Nucleus accumbens (tissue), 56 donors: ENCODE measurements at places on chromosomes 5 and 9.
A peak's percentile ranks its signal among the peaks of the same experiment; 100 is the strongest.

DNA sequence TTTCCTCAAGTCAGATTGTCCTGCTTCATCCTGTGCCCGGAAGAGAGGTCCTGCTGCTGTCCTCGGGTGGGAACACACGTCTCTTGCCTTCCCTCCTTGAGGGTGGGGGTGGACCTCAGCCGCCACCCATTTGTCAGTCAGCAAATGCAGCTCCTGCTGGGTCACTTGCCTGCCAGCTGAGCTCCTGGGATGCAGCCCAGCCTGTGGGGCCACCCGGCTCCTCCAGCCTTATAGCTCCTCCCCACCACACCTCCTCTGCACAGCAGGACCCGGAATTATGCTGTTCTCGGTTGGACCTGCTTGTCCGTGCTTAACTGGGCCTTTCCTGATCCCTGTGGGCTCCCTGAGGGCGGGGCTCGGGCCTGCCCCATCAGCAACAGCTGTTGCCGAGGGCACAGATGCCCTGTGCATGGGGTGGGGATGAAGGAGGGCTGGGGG, 52.7 kb downstream of the RXRA start:
- DNase-seq: no peak

DNA sequence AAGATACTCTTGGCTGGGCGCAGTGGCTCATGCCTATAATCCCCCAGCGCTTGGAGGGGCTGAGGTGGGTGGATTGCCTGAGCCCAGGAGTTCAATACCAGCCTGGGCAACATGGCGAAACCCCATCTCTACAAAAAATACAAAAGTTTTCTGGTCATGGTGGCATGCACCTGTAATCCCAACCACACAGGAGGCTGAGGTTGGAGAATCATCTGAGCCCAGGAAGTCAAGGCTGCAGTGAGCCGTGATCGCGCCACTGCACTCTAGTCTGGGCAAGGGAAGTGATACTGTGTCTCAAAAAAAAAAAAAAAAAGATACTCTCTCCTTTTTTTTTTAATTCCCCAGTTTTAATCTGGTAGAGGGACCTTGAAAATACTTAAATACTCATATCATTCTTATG, 15.0 kb downstream of the ANKRD33B start:
- DNase-seq: no peak

DNA sequence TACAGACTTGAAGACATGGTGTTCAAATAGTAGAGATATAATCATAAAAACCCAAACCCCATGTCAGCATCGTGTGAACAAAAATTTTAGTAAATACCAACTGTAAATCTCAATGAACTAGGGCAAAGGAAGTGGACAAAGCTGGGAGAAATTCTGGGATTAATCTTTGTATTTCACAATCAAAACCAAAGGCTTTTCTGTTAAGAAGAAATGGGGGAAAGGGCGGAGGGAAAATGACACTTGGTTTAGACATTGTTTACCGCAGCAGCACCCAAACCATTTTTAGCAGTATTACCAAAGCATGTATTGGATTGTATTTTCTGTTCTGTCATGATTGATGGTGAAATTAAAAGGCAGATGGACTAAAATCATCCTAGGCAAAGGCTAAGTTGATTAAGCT, 134.2 kb upstream of the PRSS3 start:
- DNase-seq: no peak

DNA sequence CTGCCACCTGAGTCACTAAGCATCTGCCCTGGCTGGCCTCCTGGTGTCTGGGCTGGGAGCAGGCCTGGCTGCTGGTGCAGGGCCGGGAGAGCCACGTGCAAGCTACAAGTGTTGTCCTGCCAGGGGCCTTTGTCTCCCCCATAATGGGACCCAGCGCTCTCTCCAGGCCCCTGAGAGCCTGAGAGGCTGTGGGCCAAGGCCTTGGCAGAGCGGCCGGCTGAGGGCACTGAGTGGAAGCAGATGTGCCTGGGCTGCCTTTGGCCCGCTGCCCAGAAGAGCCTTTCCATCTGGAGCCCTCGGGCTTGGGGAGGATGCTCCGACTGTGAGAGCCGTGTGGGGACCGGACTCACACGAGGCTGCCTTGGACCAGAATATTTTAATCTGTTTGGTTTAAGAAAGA, 185.5 kb downstream of the RGS3 start:
- peak; percentile 92 for DNase-seq

DNA sequence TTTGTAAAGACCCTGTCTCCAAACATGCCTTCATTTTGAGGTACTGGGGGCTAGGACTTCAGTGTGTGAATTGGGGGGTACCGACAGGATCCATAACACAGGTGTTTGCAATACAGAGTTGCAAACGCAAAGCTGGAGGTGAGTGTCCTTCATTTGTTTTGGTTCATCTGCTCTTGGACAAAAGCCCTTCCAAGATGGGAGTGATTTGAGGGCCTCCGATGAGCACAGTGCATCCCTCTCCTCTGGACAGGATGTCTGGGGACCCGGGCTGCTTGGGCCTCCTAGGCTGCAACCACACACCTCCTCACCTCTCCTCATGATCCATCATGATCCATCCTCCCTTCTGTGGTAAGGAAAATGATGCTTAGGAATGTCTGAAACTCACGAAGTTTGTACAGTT, 23.8 kb downstream of the FGD3 start:
- DNase-seq: no peak

DNA sequence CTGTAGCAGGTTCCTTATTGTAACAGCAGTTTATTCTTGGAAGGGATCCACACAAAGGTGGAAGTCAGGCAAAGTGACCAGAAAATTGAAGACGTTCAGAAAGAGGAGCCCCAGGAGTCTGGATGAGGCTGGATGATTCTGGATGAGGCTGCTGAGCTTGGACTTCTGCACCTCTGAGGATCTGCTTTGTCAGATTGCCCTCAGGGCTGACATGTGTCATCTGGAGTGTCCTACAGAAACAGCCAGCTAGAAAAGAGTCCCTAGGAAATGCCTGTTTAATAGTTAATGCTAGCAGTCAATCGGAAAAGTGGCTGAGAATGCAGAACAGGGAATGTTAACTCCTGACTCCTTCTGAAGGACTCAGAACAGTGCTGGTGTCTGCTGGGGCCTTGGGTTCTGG, 236.4 kb downstream of the LRRC70 start:
- DNase-seq: no peak

DNA sequence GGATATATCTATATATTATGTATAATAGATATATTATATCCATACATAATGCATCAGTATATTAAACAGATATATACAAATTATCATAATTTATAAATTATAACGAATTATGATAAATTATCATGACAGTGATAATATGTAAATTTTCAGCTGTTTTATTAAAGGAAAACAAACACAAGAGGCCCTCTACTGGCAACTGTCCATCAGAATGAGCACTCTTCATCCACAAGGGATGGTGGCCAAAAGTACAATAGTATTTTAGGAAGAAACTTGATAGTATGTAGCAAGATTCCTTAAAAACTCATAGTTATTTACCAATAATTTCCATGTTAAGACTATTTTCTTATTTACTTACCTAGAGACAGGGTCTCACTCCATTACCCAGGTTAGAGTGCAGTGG, 113.3 kb upstream of the LPAR1 start:
- no peak for DNase-seq

DNA sequence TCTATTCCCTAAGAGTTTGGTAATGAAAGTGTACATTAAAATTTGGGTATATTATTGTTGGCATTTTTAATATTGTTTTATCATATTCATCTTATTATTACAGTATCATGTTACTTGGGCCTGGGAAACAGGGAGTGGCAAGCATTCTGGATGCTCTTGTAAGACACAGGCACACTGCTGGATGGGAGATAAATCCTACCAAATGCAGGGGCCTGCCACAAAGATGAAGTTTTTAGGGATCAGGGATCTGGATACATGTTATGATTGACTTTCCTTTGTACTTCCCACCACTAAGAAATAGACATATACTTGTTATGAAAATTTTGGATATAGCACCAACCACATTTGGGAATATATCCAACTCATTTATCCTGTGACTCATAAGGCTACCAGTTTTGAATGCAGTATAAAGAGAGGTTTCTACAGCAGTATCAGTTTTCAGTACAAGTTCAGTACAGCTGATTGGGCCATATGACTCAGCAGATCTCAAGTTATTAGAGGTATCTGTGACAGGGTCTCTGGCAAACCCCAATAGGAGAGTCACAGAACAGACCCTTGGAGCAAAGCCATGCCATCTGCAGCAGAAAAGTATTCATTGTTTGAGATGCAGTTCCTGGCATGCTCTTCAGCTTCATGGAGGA, 360.1 kb downstream of the DMAC1 start:
- no peak for DNase-seq

GRCh38 chr5:132556153-132556762, 519 bp upstream of the RAD50 start:
- no peak for DNase-seq

DNA sequence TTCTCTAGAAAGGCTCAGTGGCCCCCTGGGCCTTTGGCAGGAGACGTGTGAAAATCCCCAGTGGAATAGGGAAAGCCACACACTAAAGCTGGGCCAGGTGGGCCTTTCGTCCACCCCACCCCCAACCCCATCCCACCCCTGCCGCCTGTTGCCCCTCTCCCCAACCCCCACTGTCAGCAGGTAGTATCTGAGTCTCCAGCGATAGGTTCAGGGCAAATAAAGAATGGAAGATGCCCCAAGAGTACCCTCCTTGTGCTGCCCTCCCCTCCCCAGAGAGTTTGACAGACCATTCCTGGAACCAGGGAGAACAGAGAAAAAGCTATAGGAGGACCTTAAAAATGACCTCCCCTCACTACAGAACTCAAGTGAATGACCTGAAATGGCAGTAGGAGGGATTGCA, 36.7 kb upstream of the UBE2D2 start:
- no peak for DNase-seq

DNA sequence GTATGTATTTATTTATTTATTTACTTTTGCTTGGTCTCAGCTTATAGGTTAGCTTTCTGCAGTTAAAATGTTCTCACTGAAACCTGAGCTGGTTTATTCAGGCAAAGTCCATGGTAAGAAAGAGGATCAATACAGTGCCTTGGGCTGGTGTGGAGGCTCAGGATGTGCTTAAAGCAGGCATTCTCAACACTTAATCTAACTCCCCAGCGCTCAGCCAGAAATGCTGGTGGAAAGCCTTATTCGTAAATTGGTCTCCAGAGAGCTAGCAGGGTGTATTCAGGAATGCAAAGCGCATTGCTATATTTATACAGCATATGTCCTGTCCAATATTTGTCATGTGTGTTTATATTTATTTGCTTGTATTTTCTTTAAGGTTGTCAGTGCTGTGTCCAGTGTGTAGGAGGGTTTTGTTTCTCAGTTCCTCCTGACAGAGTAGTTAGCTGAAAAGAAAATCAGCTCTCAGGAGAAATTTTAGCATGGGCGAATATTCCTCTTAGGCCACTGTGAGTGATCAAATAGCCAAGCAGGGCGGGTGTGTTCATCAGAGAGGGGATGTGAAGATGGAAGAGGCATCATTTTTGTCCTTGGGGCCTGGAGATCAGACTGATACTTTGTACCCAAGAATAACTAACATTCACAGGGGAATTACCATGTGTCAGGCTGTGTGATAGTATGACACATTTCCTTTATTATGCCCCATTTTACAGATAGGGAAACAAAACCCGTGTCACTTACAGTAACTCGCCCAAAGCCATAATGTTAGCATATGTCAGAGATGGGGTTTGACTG, 65.8 kb downstream of the DOCK2 start:
- no peak for DNase-seq

DNA sequence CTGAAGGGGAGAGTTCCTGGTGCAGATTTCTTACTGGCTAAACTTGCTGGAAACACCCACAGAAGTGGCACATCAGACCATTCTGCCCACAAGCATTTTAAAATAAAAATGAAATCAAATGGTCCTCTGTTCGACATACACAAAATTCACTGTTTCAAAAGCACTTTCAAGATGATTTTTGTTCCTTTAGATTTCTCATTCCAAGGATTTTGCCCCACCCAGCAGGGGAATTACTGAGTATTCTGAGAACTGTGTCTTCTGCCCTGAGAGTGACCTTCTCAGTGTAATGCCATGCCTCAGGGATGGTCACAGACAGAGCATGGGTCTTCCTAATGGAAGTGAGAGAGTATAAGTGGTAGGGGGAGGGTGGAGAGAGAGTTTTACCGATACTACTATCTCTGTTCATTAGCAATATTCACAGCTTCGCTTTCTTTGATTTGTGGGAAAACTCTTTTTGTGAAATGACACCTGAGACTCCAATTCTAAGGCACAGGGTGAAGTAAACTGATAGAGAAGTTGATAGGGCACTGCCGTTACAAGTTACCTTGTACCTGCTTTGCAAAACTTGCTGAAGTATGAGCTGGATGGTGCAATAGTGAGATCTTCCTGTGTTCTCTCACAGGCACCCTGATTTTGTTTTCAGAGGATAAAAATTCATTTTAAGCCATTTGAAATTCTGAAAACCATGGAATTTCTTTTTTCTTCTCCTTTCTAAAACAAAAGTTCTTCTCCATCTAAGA, 95.8 kb upstream of the CD180 start:
- no peak for DNase-seq

DNA sequence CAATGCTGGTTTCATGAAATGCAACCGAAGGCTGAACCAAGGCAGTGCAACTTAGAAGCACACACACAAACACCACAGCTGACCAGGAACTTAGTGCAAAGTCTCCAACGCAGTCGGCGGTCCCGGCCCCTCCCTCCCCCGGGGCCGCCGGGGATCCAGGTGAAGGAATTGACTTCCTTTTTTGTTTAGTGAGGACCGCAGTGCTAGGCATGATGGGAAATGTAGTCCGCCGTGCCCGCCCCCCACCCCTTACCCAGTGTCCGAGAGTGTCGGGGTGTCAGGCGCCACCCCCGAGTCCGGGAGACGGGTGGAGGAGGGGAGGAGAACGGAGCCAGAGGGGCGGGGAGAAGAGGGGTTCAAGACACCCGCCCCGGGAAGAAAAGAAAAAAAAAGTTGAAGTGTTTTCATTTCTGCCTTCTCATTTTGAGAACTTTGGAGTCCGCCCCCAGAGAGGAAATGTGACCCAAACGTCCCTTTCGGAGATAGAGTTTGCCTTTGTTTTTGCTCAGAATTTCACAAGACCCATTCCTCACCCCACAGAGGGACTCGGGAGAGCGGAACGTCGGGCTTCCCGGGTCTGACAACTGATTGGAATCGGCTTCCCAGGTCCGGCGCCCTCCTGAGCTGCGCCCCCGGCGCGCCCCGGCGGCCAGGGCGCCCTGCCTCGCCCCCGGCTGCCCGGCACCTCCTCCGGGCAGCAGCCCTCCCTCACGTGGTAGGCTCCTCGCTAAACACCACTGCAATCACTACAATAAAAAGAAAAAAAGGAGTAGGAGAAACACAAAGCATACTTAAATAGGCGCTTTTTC, 2.0 kb downstream of the IER5L start:
- peak; percentile 43 for DNase-seq

DNA sequence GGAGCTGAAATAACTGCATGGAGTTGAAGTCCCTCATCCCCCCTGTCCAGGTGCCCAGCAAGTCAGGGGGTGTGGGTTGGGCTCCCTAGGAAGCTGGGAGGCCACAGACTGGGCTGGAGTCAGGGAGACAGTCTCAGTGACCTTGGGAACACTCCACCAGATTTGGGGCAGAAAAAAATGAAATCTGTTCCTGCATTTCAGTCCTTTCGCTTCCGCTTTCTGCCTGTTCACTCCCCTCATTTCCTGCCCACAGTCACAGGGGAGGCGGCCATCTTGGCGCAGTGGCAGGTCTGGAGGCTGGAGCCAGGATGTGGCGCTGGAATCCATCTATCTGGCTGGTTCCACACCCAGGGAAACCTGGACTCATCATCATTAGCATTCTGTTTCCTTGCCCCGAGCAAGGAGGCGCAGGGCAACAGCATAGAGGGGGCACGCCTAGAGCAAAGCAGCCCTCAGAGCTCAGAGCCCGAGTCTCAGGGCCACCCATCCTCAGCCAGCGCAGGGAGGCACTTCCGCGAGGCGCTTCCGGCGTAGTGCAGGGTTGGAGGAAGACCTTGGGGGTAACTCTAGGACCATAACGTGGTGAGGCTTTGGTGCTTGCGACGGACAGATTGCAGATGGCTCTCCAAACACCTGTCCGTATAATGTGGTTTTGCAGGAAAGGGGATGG, 86.2 kb upstream of the HSPA9 start:
- no peak for DNase-seq
